ENCODE measurements at places on chromosomes 1 and 21. TPM values are rescaled to one million over a fixed set of nuclear protein-coding genes. Genes with fewer than 3 reads are reported as not detected.
A peak's percentile ranks its signal among the peaks of the same experiment; 100 is the strongest.

DNA sequence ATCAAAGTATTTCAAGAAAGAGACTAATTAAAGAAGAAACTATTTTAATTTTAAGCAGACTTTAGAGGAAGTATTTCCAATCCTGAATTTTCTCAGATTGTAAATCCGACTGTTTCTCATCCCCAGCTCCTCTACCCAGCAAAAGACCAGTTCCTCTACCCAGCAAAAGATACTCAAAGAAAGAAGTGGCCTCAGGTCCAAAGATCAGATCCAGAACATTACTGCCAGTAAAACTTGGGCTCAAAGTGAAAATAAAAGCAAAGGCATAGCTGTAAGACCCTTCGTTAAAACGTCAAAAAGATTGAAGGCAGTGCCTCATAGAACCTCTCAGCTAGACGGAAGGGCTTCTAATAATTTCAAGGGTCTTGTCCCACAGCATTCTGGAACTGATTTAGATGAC is 50.0 kb downstream of the LRRC8B start:
- DNase-seq: no peak

DNA sequence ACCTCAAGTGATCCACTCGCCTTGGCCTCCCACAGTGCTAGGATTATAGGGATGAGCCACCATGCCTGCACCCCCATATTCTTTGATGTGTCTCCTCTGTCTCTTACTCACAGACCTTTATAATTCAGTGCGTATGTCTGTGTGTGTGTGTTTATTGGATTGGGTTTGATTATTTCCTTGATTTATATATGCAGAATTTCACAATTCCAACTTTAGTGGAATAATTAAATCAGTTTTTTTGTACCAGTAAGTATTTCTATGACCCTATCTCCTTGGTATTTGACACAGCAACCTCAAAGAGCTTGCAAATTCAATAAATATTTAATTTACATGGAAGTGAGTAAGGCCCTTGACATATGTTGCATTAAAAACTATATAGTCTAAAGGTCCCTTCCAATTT is 333.9 kb upstream of the ADAMTS5 start:
- no peak for DNase-seq

DNA sequence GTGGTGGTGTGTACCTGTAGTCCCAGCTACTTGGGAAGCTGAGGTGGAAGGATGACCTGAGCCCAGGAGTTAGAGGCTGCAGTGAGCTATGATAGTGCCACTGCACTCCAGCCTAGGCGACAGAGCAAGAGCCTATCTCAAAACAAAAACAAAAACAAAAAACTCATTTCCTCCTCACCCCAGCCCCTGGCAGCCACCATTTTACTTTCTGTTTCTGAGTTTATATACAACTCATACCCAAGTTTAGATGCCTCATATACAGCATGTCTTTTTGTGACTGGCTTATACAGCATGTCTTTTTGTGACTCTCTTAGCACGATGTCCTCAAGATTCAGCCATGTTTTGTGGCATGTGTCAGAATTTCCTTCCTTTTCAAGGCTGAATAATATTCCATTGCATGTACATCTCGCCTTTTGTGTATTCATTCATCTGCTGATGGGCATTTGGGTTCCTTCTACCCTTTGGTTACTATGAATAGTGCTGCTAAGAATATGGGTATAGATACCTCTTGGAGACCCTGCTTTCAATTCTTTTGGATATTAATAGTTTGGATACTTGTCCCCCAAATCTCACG is 14.7 kb downstream of the COA7 start:
- no peak for DNase-seq

- no peak for DNase-seq
These were observed 15.6 kb downstream of the EVA1C start for GRCh38 chr21:32427958-32428623.

DNA sequence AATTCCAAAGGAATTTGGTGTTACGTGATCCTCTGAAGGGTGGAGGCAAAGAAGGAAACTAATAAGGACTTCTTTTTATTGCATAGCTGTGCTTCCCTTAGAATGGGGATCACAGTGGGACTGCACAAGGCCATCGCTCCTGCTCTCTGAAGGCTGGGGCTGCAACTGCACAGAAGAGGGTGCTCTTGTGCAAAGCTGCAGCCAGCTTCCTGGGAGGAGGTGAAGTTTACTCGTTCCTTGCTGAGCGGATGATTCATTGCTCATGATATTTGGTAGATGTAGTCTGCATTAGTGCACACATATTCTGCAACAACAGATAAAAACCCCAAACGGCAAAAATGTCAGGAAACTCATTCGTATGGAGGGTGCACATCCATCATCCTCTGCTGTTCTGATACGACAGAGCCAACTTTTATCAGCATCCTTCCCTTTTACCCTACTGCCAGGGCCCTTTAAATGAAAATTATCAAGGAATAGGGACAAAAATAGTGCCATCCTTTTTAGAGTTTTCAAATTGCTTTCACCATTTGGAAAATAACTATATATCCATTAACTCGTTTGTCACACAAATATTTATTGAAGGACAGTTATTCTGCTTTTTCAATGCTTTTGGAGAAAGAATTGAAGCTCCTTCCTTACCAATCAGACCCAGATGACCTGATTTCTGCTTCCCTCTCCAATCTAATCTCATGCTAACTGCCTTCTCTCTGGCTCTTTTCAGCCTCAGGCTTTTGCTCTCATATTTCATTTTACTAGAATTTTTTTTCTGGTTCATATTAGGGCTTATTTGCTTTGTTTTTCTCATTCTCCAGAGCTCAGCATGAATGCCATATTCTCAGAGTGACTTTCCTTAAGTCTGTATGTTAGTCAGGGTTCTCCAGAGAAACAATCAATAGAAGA is 263.6 kb downstream of the DUSP10 start:
- DNase-seq: peak; percentile 66

CLDN17 gene
- not detected for total RNA-seq

Measured in ureter (tissue), 1 donor.